ENCODE measurements at places on chromosomes 13 and 19. TPM values are rescaled to one million over a fixed set of nuclear protein-coding genes. Genes with fewer than 3 reads are reported as not detected.
A peak's percentile ranks its signal among the peaks of the same experiment; 100 is the strongest.

DNA sequence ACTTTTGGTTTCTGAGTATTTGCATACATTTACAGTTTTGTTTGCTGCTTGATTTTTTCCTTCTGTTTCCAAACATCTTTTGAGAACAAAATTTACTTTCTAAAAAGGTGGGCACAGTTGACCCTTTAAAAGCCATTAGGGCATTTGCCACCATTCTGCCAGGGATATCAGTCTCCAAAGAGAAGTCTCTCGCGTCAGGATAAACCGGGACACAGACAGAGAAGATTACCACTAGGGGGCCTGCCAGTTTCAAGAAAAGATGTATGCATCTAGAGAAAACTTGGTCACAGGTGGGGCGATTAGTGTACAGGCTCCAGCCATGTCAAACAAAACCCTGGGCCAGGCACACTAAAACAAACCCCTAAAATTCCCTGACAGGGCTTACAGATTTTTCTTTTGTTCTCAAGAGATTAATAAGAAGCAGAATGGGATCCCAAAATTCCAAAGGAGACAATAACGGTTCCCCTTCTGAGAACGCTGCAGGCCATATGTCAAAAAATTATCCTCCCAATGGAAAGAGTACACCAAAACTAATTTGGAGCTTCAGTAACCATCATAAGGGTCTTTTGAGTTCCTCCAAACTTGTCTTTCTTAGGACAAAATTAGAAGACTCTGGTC, 10.7 kb upstream of the PABPC3 start:
- peaks cover 5% of the 10 kb centered on the region for H3K27me3 ChIP-seq
- no peak overlapping the region for H3K27ac ChIP-seq
- H3K4me3 ChIP-seq = no peak overlapping the region
- H3K4me1 ChIP-seq = no peaks in the 10 kb centered on the region
- no peaks in the 10 kb centered on the region for H3K36me3 ChIP-seq

GRCh38 chr19:14023404-14024235, 4.3 kb upstream of the RLN3 start:
- peak; percentile 71 for DNase-seq
- no peaks in the 10 kb centered on the region for H3K36me3 ChIP-seq
- peak overlapping the region; percentile 76 for H3K27ac ChIP-seq
- H3K4me3 ChIP-seq = no peak overlapping the region
- H3K27me3 ChIP-seq = no peaks in the 10 kb centered on the region
- H3K4me1 ChIP-seq = peaks cover 4% of the 10 kb centered on the region

The CEACAM16 gene
- total RNA-seq = not detected

The RASAL3 gene
- total RNA-seq = 4.2 TPM

The SMIM44 gene
- not detected for total RNA-seq

The BEST2 gene
- not detected for total RNA-seq

The HSPH1 gene
- 106 TPM for total RNA-seq

All from adrenal gland (tissue), 19 donors.